ENCODE measurements at places on chromosomes 6 and 20.

DNA sequence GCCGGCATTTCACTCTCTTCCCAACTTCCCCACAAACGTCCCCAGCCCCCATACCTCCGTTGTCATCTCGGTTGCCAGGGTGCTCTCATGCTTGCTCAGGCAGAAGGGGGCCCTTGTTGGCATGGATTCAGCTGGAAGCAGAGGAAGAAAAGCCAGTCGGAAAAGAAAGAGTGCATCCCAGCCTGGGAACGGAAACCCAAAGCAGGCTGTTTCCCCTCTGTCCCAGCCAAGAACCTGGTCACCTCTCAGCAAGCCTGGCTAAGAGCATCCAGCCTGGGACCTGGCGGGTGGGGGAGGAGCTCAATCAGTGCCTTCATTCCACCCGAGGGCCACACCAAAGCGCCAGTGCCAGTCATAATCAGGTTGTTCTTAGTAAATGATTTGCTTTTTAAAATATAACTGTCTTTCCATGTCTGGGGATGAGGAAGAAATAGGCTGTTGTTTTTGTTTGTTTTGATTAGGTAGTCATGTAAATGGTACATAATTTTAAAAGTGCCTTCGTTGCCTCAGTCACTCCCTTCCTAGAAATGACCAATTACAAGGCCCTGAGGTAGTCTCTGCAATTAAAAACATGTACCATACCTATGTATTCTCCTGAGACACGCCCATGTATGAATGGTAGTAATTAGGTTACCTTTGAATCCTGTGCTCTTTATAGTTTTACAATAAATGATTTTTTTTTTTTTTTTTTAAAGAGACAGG, 21.1 kb downstream of the CHMP4B start:
- no peak for DNase-seq

GRCh38 chr20:19348582-19348981, 136.1 kb downstream of the SLC24A3 start:
- DNase-seq: no peak

DNA sequence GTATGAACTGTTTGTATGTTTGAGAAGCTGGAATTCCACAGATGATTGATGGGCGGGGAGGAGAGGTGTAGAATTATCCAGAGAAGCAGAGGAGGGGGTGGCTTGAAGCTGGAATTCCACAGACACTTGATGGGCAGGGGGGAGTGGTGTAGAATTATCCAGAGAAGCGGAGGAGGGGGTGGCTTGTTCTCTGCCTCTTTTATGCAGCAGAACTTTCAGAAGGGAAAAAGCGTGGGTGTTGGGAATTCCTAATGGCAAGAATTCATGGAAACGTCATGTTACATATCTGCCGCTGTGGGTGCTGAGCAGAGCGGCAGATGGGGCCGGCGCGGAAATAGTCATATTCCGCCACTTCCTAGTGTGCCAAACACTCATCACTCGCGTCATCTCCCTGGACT, 167.9 kb upstream of the KCNG1 start:
- no peak for DNase-seq

DNA sequence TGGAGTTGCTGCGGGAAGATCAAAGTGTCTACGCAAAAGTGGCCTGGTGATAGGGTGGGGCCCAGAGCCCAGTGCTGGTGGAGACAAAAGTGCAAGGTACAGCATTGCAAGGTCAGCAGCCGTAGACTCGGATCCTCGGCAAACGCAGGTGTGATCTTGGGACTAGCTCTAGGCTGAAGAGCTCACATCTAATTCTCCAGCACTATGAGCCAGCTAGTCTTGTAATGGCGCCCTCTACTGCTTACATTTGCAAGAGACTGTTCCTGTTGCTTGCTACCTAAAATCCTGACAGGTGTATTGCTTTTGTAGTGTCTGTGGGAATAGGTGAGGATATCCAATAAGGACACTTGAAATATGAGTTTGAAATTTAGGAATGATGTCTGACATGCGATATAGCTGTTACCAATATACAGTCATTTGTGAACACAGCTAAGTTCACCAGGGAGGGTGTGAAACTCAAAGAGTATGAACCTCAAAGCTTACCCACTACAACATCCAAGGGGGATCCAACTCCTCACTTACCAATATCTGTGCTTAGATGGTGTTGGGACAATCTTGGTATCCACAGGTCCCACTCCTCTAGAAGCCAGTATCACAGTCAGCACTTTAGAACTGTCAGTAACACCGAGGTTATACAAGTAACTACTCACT, 58.4 kb downstream of the PDE7B start:
- peak; percentile 84 for DNase-seq

Measured in Karpas-422 (cell line).